ENCODE measurements at places on chromosomes 1 and 21. TPM values are rescaled to one million over a fixed set of nuclear protein-coding genes. Genes with fewer than 3 reads are reported as not detected.

KDF1 gene
- not detected for total RNA-seq

SPATA1 gene
- total RNA-seq = 1.3 TPM

FCMR gene
- not detected for total RNA-seq

GJB4 gene
- not detected for total RNA-seq

CYP4Z1 gene
- total RNA-seq = not detected

ELK4 gene
- 14.0 TPM for total RNA-seq

All from smooth muscle cell of trachea (primary cell).